ENCODE measurements at places on chromosomes 6 and 20. TPM values are rescaled to one million over a fixed set of nuclear protein-coding genes. Genes with fewer than 3 reads are reported as not detected.

The LIN28B gene
- 2.3 TPM for total RNA-seq

The PTCRA gene
- total RNA-seq: not detected

The TSBP1 gene
- not detected for total RNA-seq

The KCNK5 gene
- not detected for total RNA-seq

The SLC18B1 gene
- total RNA-seq: 4.5 TPM

DNA sequence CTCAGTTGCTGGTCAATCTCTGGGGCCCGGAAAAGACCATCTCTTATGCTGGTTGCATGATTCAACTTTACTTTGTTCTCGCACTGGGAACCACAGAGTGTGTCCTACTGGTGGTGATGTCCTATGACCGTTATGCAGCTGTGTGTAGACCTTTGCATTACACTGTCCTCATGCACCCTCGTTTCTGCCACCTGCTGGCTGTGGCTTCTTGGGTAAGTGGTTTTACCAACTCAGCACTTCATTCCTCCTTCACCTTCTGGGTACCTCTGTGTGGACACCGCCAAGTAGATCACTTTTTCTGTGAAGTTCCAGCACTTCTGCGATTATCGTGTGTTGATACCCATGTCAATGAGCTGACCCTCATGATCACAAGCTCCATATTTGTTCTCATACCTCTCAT is 4.3 kb downstream of the OR2J3 start:
- DNase-seq: peak; percentile 7

- DNase-seq: no peak
These were observed 5.3 kb downstream of the RIPOR2 start for GRCh38 chr6:24930431-24930871.

DNA sequence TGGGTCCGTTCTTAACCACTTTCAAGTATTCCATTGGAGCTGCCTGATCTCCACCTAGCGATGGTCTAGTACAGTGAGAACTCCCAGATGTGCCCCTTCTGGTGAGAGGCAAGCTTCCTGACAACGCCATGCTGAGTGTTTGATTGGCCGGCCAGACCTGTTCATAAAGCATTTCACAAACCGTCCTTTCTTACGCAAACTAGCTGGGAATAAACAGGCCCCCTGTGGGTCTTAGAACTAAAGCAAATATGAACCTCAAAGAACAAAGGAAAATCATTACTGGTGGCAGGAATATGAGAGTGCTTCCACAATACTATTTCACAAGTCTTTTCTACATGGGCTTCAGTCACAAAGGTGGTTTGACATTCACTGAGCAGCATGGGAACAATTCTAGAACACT is 15.6 kb upstream of the GCNT2 start:
- no peak for DNase-seq

GRCh38 chr6:148577687-148578488 is 168.9 kb upstream of the UST start:
- peak; percentile 74 for DNase-seq

- no peak for DNase-seq
These were observed 52.8 kb upstream of the RIPOR2 start for GRCh38 chr6:24988562-24988961.

GRCh38 chr20:19562426-19562825 is 195.6 kb upstream of the RIN2 start:
- DNase-seq: no peak

- peak; percentile 72 for DNase-seq
These were observed 30.1 kb downstream of the GMDS start for GRCh38 chr6:2215342-2215741.

GRCh38 chr6:115796061-115796460 is 264.6 kb downstream of the FRK start:
- DNase-seq: peak; percentile 4

DNA sequence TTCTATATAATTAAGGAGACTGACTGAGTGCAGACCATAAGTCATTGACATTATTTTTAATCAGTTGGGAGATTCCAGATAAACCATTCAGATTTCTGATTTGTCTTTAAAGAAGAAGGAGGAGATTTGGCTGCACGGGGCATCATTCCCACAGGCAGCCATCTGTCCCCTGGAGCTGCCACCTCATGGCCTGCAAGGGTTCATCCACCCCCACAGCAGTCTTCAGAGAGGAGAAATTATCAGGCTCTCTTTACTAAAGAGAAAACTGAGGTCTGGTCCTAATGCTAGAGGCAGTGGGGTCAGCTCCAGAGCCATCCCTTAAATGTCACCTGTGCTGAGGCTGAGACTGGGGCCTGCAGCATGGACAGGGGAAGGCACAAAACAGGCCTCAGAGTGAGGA is 501.3 kb upstream of the SULF2 start:
- DNase-seq: no peak

DNA sequence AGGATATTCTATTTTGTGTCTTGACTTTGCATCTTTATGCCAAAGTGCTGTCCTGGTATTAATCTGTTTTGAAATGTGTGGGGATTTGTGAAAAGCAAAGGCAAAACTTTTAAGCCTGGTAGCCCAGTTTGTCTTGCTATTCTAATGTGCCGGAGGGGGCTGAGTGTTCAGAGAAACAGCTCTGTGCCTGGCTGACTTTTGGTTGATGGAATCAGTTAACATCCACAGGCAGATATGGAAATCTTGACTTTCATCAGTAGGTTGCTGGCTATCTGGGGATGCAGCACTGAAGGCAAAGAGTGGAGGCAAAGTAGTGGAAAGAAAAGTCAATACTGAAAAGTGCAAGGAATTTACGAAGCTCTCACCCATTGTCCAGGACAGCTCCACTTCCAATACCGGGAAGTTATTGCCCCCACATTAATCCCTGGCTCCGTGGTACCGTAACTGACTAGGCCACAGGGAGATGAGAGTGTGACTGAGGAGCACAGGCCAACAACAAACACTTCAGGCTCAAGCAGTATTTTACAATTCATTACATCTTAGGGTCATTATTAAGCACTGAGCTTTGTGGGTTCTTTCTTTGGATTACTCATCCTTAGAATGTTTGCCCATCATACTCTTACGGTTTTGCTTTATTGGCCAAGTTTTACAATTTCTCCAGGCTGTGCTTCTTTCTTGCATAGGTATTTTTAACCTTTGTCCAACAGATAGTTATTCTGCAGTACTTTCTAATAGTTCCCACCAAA is 164.6 kb downstream of the MTFR2 start:
- DNase-seq: no peak

DNA sequence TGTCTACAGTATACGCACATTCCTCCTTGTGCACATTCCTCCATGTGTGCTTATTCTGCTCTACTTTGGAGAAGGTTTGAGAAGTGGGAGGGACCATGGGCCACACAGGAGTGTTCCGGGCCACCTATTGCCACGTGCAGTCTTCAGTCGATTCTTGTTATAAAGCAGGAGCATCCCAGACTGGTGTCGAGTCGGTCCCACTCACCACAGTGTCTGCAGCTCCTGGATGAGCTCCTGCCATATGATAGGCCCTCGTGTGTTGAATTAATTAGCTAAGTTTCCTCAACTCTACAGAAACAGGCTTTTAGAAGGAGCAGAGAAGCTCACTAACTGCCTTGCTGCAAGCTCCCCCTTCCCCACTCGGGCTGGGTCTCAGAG is 22.6 kb downstream of the ENTPD6 start:
- DNase-seq: no peak

- peak; percentile 57 for DNase-seq
These were observed 868 bp downstream of the SAMD10 start for GRCh38 chr20:63978319-63979228.

GRCh38 chr6:157944983-157945931 is 36.4 kb upstream of the SYNJ2 start:
- DNase-seq: no peak

- peak; percentile 96 for DNase-seq
These were observed at the start of gene PSORS1C1 for GRCh38 chr6:31114541-31114878. TSS of gene PSORS1C1 (plus strand) at chr6:31114800. CDS start at chr6:31129633, 14,833 bp downstream.

GRCh38 chr6:37239526-37239925 is 18.0 kb upstream of the TBC1D22B start:
- DNase-seq: no peak

DNA sequence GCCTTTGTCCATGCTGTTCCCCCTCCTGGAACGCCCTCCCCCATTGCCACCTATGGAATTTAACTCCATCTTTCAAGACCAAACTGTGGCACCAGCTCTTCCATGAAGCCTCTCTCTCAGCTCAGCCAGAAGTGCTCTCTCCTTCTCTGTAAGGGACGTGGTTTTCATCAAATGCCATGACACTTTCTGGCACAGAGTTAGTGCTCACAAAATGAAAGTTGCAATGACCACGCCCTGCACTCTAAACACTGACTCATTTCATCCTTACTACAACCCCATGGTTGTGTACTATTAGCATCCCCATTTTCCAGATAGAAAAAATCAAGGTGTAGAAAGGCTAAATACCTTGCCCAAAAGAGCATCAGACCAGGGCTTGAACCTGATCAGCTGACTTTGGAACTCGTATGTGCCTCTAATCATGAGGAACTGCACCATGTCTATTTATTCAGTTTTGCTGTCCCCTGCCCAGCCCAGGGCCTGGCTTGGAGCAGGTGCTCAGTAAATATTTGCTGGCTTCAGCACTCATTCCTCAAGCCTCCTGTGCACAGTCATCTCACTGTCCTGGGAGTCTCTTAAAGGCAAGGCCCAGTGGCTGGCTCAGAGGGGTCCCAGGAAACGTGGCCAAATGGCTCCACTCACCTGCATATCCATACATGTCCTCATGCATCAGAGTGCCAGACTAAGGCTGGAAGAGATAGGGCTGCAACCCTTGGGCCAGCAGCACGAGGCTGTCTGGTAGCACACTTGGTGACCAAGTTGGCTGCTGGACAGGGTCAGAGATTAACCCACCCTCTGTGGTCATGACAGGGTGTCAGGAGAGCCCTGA is 77.9 kb downstream of the MRPL14 start:
- DNase-seq: peak; percentile 62

DNA sequence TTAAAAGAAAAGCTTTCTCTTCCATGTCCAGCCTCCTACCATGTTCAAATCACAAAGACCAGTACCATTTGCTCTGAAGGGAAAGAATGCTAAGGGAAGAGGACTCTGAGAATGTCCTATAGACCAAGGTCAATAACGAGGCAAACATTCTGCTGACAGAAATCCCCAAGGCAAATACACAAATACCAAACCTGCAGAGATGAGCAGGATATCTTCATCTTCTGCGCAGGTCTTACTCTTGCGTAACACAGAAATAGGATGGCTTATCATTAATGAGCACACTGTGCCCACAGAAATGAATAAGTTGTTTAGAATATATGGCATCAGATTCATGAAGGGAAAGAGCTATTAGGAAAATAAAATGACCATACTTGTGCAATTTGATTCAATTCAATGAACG is 137.3 kb downstream of the BTBD9 start:
- no peak for DNase-seq

DNA sequence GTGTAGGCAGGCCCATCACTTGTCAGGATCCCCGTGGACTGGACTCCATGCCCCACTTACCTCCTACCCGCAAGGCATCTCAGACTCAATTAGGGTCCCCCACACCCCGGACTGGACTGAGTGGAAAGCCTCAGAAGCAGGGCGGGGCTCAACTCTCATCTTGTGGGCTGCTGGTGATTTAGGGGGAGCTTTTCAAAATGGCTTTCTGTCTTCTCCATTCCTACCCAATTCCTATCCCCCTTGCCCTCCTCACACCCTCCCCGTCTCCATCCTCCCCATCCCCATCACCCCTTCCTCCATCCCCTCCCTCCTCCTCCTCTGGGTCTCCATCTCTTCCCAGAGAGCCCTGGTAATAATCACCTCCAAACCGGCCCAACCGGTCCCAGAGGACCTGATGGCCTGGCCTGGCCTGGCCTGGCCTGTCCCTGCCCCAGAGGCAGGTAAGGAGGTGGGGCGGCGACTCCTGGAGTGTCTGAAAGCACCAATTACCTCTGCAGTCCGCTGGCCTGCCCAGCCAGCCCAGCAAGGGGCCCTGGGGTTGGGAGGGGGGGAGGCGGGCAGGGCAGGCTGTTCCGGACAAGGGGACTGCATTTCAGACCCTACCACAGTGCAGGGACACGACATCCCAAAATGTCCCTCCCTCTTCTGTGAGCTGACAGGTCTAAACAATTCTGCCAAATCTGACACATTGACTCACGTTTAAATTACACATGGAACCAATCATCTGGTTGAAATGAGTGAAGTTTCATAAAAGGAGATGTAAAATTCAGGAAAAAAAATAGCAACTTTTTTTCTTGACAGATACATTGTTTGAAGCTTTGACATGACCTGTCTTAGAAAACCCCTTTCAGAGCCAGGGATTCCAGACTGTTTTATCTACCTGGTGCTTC is 24.8 kb downstream of the MAFB start:
- no peak for DNase-seq

DNA sequence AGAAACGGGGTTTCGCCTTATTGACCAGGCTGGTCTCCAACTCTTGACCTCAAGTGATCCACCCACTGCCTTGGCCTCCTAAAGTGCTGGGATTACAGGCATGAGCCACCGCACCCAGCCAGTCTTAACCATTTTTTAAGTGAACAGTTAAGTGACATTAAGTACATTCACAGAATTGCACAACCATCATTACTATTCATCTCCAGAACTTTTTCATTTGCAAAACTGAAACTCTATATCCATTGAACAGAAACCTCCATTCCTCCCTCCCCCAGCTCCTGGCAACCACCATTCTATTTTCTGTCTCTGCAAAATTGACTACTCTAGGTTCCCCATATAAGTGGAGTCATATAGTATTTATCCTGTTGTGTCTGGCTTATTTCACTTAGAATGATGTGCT is 59.7 kb downstream of the PLCB4 start:
- DNase-seq: no peak

DNA sequence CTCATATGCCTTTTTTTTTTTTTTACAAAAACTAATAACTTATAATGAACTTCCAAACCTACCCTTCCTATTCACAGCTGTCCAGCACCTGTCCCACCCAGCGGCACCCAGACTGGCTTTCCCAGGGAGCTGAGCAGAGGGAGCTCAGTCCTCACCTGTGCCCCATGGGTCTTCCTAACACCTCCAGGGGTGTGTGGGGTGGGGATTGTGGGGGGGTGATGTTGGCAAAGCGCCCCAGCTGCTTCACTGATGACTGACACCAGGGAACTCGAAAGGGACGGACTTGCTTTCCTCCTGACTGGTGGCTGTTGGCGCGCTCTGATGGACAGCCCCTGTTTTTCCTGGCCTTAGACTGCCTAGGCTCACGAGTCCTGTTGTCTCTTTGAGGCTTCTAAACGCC is 14.2 kb upstream of the SYNJ2 start:
- DNase-seq: no peak

DNA sequence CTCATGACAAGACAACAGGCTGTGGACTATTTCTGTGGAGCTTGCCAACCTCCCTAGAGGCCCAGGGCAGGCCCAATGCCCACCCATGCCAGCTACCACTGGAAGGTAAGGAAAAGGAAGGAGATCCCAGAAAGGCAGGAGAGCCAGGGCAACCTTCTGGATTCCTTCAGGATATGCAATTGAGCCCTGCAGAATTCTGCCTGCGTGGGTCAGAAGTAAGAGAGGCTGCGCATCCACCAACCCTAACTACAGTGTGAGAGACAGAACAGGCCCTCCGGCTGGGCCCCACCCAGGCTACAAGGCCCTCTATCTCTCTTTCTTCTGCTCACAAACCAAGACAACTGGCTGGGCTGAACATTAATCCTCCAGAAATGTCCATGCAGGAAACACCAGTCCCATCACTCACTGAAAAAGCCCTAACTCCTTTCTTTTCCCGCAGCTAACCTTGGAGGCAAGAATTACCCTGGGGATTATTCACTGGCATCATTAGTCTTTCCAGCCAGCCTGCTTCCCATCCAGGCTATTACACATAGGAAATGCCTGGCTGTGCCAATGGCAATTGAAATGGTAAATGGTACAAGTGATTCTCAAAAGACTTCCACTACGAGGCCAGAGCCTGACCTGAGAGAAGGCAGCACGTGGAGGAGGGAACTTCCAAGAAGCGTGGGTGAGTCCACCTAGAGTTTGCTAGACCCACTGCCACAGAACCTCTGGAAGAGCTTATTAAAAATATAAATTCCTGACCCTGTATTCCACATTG is 15.2 kb downstream of the MAP1LC3A start:
- DNase-seq: no peak
